ENCODE measurements at places on chromosomes 7 and 10. TPM values are rescaled to one million over a fixed set of nuclear protein-coding genes. Genes with fewer than 3 reads are reported as not detected.

VPS37D gene
- total RNA-seq = 6.2 TPM

RP9 gene
- total RNA-seq = 19.2 TPM

HOGA1 gene
- 1.5 TPM for total RNA-seq

OR2A42 gene
- total RNA-seq = not detected

NPC1L1 gene
- total RNA-seq = under 0.01 TPM

AKR1C8 gene
- not detected for total RNA-seq

EBLN1 gene
- total RNA-seq = not detected

KNDC1 gene
- total RNA-seq = 0.50 TPM

MEIG1 gene
- total RNA-seq = 0.26 TPM

HOXA9 gene
- total RNA-seq = under 0.01 TPM

TUBAL3 gene
- not detected for total RNA-seq

NANOS1 gene
- total RNA-seq = 1.2 TPM

GFRA1 gene
- total RNA-seq = 6.3 TPM

MACROH2A2 gene
- 12.1 TPM for total RNA-seq

DNA2 gene
- total RNA-seq = 5.6 TPM

OLAH gene
- not detected for total RNA-seq

HKDC1 gene
- total RNA-seq = 2.1 TPM

CTNNA3 gene
- total RNA-seq = under 0.01 TPM

Data from fibroblast of lung (primary cell).